ENCODE measurements at places on chromosomes 12 and 14.
A peak's percentile ranks its signal among the peaks of the same experiment; 100 is the strongest.

- DNase-seq = peak; percentile 40
These were observed 188.3 kb upstream of the C14orf180 start for GRCh38 chr14:104390941-104391901.

DNA sequence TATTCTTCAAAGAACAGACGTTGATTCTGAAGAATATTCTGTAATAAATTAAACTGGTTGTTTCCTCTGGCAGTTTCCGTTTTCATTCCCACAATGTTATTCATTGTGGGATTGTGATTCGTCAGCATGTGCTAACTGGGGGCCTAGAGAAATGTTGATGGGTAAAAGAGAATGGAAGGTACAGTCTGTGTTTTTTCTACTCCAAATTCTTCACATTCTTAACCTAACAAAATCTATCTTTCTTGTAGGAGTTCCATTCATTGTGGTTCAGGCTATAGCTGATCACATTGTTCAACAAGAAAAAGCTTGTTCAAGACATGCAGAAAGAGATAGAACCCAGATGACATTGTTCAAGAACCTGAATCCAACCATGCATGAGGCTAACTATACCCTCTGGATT, 5.9 kb downstream of the CD163 start:
- DNase-seq = no peak

DNA sequence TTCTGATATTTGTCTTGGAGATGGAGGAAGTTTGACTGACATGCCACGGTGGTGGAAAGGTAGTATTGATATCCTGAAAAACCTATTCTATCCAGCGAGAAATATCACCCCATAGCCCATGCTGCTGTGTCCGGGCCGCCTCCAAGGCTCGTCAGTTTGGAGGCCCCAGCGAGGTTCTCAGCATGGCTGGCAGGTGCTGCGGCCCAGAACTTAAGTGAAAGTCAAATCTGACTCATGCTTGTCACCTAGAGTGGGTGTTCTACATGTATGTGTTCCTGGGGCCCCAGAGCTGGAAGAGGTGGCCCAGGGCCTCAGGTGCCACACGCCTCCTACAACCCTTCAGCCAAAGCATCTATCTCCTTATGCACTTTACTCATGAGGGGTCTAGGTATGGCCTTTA, 92.9 kb downstream of the GCH1 start:
- no peak for DNase-seq

DNA sequence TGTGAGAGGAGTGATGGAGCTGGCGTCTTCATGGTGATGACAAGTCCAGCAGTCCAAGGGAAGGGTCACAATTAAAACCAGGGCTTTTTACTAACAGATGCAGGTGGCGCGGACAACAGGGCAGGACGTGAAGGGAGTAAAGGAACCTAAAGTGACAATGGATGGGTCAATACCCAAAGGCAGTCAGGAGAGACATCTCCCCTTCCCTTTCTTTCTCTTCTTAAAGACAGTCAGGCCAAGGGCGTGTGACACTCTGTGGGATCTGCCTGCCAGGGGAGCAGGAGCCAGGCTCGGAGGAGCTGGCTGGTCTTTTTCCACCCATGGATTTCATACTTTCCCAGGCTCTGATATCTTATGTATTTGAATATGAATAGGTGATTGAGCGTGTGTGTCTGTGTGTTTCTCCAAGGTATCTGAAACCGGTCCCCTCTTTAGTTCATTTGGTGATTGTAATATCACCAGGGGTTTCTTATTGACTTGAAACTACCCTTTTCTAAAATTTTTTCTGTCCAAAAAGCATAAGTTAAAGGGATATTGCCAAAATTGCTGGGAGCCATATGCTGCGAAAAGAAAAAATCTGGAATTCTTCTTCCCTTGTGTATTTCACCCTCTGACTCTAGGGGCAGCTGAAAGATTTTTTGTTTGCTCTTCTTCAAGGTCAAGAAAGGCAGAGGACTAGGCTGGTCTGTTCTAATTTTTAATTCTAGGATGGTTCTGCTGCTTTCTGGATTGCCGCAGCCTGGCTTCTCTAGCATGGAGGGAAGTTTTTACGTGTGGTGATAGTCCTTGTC, 61.8 kb downstream of the FBXL14 start:
- no peak for DNase-seq

DNA sequence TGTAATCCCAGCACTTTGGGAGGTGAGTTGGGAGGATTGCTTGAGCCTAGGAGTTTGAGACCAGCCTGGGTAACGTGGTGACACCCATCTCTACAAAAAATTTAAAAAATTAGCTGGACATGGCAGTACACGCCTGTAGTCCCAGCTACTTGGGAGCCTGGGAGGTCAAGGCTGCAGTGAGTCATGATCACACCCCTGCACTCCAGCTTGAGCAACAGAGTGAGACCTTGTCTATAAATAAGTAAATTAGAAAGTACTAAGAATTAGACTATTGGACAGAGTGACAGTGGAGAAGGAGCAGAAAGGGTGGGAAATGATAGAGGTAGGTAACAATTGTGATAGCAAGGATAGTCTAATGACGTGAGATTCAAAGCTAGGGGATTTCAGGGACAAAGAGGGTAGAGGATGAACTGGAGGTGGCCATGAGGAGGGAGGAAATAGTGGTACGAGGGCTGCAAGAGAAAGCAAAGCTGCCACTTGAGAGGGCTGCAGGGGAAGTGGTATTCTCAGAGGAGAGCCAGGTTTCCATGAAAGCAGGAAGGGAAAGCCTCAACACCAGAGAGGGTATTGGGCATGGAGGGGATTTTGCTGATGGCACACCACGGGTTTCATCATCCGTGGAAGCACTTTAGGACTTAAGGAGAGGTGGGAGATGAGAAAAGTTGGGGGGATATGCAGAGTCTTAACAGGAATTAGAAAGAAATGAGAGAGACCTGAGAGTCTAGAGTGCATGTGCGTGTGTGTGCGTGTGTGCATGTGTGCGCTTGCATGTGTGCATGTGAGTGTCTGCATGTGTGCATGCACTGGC, 85.6 kb downstream of the SYNE2 start:
- no peak for DNase-seq

GRCh38 chr14:61101803-61102548, 120.9 kb downstream of the SLC38A6 start:
- no peak for DNase-seq

- DNase-seq = no peak
These were observed 75.4 kb downstream of the ETV6 start for GRCh38 chr12:11724888-11725311.

GRCh38 chr12:109738878-109739665, 25.4 kb downstream of the FAM222A start:
- DNase-seq = no peak

DNA sequence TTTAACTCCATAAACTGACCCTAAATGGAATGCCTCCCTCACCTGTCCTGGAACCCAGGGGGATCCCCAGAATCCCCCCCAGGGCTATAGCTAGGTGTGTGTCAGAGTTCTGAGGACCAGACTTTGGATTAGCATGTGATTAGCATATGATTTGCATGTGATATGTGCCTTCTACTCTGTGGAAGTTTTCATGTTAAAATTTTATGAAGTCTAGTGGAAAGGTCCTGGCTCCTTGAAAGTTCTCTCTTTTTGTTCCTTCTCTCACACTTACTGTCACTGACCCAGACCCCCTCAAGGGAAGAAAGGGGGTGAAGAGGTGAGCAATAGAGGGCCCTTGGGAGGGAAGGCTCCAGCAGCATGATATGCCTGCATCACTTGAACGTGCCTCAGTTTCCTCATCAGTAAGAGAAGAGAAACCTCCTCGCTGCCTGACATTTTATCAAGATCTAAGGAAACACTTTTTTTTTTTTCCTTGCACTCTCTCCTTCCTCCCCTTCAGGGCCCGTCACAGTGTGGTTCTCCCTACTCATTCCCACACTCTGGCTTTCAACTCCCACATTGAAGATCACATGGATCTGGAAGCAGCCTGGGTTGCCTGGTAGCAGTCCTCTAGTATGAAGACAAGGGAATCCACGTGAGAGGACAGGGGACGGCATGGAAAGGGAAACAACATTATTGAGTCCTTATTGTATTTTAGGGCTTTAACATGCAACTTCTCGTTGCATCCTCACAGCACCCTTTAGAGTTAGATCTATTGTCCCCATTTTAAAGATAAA, 3.3 kb upstream of the C1QL4 start:
- DNase-seq = no peak

DNA sequence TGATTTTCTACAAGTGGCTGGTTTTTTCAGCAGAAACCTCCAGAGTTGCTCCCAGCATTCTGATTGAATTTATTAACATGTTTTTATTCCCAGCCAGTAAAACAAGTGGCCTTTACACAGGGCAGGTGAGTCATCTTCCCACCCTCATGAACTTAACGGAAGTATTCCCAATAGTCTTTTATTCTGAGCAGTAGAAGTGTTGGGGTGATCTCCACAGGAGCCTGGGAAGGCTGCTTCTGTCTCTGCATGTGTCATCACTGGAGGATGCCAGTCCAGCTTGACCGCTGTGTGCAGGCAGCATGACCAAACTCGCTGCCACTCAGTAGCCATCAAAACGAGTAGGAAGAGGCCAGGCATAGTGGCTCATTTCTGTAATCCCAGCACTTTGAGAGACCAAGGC, 13.4 kb upstream of the DNAH10 start:
- no peak for DNase-seq

GRCh38 chr14:101808020-101808641, 46.6 kb downstream of the PPP2R5C start:
- no peak for DNase-seq

DNA sequence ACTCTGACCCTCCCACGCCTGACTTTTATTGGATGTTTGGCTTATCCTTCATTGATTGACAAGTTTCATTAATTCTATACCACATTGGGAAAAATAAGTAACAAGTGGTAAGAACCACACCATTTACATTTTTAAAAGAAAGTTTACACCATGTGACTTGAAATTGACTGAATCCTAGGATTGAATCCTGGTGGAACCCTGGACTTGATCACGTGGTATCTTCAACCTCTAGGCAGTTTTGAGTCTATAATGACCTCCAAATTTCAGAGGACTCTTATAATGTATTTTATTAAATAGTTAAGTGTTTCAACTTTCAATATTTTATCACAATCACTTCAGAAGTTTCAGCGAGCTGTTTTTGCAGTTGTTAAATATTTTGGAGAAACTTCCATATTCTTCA, 172.0 kb downstream of the SLC6A15 start:
- DNase-seq = no peak

GRCh38 chr14:67343601-67344230, 15.9 kb downstream of the ATP6V1D start:
- DNase-seq = no peak

DNA sequence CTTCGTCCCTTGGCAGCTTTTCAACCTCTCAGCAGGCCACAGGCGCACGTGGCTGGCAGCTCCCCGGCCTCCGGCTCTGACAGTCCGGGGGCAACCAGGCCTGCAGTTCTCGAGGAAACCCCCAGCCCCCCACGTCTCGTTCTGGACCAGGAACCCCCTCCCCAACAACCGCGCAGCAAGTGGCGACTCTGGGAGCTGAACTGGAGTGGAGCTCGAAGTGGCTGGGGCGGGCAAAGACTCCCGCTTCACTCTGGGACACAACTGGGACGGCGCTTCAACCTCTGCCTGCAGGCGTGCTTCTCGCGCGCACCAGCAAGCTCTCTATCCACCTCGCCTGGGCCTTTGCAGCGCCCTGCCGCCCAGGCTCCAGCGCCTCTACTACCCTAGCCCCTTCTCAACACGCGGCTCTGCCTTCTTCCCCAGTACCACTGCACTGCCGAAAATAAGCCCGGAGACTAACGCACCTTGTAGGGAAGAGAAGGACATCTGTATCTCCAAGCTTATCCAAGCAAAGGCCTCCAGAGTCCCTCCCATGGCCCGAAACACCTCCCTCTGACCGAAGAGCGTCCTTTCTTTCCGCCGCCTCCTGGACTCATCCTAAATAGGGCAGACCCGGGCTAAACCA, 2.4 kb upstream of the NKX2-1 start:
- DNase-seq = no peak

DNA sequence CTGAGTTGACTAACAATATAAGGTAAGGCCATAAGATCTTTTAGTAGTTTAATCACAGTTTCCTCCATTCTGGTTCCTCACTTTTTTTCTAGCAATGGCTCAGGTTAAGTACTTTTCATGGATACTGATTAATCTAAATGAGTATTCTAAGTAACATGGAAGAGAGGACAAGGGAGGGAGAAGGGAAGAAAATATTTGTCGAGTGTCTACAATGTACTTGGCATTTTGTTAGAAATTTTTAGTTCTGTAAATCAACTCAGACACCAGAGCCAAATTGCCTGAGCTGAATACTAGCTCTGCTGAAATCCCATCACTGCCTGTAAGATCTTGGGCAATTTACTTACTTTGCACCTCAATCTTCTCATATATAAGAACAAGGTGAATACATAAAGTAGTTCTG, 20.2 kb downstream of the RERG start:
- no peak for DNase-seq

- DNase-seq = peak; percentile 75
These were observed 1.0 kb downstream of the PGF start for GRCh38 chr14:74954232-74954946.

DNA sequence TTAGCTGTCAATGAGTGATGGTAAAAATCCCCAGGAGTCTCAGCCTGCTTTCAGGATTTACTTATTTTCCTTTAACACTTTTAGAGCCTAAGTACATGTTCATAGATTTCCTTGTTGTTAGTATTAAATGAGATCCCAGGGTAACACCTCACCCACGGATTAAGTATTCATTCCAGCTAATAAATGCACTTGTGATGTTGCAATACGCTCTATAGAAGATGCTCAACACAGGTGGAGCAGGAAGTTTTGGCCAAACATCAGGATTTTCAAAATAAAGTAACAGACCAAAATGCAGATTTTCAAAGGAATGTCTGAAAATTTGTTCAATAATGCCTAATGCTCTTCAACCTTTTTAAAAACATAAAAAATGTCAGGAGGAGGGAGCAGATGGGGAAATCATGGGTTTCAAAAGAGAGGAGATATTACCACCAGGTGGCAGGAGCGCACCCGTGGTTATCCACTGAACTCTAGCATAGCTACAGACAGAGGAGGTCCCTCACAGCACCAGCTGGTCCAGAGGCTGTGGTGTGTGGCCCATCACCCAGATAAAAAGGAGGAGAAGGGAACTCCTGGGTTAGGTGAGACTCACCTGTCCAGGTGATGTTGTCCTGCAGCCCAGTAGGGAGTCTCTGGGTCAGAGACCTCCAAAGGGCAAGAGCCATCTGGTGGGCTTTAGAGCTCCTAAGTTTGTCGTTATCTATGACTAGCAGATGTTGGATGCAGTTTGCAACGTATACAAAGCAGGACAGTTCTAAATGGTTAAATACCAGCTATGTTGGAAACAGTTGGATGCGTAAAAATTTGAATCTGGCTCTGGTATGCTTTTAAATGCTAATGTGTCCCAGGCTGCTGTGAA, 1158.4 kb upstream of the TMEM132C start:
- DNase-seq = peak; percentile 7

DNA sequence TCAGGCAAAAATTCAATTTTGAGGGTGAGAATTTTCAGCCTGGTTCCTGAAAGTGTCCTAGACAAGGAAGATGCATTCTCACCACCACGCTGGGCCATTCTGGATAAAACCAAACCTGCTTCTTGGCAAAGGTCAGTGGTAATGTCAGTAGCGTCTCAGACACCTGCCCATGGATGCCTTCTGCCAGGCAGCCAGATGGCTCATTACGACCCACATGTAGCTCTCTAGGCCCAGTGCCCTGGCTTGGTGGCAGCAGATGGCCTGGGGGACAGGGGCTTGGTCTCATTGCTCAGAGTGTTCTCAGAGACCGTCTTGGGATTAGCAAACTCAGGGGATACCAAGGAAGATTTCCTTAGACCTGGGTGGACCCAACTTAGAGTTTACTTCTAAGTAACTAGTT, 105.1 kb downstream of the ARF6 start:
- DNase-seq = no peak

GRCh38 chr14:63039866-63040265, 5.4 kb downstream of the KCNH5 start:
- DNase-seq = peak; percentile 29

Measured in NCI-H1092 (cell line).